ENCODE measurements at places on chromosomes 16 and 17.

DNA sequence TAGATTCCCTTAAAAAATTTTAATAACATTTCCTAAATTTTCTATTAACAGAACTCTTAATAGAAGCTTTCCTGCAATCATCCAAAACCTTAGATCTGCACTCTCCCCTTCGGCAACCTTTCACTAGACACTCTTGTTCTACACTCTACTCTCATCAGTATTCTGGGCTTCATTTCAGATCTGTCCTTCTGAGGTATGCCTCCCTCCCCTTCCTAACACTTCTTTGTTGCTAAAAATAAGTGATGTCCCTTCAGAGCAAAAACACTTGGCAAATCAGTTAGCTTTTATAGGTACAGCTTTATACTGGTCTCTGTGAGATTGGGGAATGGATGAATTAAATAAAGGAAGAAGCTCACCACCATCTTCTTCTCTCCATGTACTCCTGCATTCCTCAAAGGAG is 28.2 kb upstream of the GNAO1 start:
- DNase-seq = no peak

DNA sequence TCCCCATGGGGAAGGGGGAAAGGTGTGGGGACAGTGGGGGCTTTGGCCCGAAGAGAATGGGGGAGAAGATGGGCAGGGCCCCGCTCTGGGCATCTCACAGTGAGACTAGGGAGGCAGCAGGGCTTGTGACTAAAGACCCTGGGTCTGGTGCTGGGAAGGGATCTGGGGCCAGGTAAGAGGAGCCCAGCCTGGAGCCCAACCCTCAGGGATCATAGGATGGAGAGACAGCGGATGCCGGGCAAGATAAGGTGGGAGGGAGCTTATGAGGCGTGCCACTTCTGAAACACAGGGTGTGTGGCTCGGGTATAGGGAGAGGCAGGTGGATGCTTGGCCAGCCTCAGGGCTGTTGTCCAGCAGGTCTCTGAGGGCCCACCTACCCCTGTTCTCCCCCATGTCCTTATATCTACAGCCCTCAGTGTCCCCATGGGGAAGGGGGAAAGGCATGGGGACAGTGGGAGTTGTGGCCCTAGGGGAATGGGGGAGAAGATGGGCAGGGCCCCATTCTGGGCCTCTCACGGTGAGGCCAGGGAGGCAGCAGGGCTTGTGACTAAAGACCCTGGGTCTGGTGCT is 15.4 kb downstream of the USP6 start:
- no peak for DNase-seq

DNA sequence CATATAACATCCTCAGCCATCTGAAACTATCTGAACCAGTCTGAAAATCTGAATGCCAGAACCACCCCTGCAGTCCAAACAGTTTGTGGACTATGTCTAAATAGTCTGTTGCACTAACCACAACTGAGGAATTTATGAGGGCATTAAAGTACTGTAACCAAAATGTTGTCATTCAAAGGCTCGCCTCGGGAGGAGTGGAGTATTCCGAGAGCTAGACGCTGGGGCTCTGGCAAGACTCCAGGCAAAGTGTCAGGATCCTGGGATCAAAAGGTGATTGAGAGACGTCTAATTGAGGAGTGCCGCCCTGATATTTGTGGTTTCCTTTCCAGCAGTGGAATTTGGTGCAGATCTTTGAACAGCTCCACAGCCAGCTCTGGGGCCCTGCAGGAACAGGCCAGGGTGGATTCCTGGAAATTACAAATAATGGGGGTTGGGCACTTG is 142.9 kb upstream of the MYOCD start:
- DNase-seq = no peak

- no peak for DNase-seq
Measured at GRCh38 chr17:55983096-55983495, 170.2 kb upstream of the ANKFN1 start.

- DNase-seq = peak; percentile 15
Measured at GRCh38 chr17:3447625-3448024, 14.0 kb upstream of the OR1E2 start.

DNA sequence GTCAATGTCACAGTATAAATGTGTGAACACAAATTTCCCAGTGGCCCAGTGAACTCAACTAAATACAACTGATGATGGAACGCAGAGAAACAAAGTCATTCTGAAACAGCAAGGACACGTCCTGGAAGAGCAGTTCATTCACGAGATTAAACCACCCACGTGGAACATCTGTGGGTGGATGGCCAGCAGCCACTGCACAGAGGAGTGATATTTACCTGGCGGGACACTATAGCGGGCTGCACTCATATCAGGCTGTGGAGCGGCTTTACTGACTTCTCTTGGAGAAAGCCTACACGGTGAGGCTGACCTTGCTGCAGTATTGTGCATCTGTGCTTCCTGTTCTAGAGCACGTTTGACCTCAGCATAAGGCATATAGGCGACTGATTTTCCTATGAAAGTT is 87.3 kb downstream of the TTC19 start:
- DNase-seq = no peak

DNA sequence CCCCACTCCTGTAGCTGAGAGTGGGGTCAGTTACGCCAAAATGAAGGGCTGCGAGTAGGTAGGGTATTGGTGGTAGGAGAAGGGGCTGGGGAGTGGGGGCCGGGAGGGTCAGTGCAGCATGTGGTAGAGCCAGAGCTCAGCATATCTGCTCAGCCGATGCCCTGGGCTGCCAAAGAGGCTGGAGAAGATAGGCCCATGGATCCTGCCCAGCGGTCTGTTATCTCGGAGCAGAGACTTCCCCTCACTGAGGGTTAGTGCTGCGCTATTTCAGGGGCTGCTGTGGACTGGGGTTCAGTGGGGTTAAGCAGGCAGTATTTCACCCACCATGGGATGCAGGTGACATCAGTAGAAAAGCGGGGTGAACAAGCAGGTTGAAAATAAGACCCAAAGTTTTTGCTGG is 19.7 kb downstream of the RHBDL3 start:
- DNase-seq = no peak

GRCh38 chr16:7887316-7887715 is 554.7 kb downstream of the RBFOX1 start:
- peak; percentile 2 for DNase-seq
